ENCODE measurements at places on chromosomes 3 and 15.
A peak's percentile ranks its signal among the peaks of the same experiment; 100 is the strongest.

DNA sequence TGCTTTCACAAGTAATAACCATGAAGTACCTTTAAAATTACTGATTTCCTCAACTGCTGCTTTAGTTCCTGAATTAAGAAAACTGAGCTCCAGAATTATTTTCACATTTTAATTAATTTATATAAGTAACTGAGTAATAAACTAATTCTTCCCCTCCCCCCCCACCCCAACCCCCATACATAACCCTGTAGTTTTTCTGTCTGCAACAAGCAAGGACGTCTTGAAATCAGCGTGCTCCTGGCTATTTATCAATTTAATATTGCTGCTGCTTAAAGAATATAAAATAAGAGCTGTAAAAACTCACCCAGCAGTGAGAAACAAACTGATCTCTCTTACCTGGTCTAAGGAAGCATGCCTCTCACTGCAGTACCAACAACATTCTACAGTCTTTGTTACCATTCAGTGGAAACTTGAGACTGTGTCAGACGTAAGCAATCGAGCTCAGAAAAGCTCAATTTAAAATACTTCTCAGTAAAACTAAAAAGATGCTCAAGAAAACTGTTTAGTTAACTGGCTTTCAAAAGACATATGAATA is 121.0 kb downstream of the TFDP2 start:
- DNase-seq = no peak

DNA sequence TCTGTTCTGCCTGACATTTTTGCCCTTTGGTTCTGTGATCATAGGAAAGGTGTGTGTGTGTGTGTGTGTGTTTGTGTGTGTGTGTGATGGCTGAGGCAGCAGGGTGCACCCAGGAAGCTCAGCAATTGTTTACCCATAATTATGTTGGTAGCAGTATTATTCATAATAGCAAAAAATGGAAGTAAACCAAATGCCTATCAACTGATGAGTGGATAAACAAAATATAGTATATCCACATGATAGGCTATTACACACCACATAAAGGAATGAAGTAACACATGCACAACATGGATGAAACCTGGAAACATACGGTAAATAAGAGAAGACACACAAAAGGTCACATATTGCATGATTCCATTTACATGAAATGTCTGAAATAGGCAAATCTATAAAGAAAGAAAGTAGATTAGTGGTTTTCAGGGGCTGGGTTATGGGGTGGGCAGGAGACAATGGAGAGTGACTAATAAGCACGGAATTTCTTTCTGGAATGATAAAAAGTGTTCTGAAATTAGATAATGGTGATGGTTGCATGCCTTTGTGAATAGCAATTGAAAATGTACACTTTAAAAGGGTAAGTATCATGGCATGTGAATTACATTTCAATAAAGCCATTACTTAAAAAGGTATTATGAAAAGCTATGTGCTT is 167.2 kb downstream of the POLR2M start:
- peak; percentile 91 for DNase-seq

DNA sequence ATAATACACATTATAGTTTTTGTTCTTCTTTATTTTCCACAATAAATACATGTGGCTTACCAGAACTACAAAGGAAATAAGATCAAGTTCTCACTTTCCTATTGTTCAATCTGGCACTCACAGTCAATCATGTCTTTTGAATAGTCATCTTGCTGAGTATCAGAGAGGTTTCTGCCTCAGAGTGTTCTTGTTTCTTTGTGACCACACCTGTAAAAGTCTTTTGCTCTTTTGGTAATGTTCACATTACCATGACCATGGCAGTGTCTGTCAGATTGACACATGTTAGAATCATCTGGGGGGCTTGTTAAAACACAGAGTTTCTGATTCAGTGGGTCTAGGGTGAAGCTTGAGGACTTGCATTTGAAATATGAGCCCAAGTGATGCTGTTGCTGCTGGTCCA is 135.0 kb downstream of the SATB1 start:
- DNase-seq = no peak

DNA sequence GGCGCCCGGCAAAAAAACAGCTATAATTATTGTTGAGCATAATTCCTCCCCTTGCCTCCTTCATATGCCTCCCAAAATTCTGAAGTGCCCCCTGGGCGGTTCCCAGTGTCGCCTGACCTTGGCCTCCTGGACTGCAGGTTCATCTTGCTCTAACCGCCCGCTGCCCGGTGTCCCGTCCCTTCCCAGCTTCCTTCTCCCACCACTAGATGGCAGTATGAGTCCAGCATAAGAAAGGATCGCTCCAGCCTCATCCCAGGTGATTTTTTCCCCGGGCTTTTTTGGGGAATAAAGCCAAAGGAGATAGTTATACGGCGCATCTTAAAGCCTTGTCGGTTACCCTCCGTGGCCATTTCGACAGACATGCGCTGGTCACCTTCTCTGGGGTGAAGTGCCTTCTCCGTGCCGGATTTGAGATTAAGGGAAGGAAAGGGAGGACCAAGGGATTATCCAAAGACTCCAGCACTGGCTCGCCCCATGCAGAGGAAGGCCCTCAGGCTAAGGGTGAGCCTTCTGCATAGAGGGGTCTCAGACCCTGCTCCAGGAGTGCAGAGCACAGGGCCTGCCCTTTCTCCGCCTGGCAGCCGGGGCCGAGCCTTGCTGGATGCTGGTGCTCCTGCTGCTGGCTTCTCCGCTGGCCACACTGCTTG is 45.8 kb upstream of the TRA2B start:
- no peak for DNase-seq

DNA sequence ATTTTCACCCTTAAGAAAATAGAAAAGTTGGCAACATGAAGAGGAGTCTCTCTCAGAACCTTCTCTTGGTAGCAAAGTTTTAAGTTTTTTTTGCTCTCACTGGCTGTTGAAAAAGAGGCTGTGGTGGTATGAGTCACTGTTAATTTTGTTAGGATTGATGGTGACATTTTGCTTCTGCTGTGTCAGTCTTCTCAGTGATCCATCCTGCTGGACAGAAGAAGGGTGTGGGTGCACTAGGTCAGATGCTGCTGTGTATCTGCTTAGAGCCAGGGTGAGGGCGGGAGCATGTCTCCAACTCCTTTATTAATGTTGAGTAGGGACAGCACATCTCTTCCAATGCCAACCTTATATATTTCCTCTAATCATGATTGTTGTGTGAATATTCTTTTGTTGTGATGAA is 369.5 kb downstream of the FEZF2 start:
- DNase-seq = no peak

DNA sequence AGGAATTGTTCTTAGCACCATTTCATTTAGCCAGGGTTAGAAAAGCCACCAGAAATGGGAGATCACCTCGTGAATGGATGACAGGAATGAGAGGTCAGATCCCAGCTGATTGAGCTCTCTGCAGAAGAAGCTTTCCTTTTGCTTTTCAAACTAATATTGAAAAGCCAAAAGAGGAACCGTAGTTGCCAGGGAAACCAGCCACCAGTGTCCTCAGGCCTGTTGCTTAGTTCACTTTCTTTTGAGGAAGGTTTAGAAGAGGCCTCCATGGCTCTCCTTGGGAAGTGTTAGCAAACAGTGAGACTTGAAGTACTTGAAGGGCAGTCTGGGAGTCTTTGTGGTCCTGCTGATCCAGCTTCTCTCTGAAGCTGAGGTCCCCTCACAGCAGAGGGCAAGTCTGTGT is 7.4 kb upstream of the CCK start:
- no peak for DNase-seq

- DNase-seq = no peak
Observed at GRCh38 chr3:108225221-108225620, 3.0 kb upstream of the IFT57 start.

GRCh38 chr3:194243172-194243837 is 107.4 kb downstream of the HES1 start:
- no peak for DNase-seq

- no peak for DNase-seq
Observed at GRCh38 chr15:68196445-68197169, 8.5 kb downstream of the CALML4 start.

DNA sequence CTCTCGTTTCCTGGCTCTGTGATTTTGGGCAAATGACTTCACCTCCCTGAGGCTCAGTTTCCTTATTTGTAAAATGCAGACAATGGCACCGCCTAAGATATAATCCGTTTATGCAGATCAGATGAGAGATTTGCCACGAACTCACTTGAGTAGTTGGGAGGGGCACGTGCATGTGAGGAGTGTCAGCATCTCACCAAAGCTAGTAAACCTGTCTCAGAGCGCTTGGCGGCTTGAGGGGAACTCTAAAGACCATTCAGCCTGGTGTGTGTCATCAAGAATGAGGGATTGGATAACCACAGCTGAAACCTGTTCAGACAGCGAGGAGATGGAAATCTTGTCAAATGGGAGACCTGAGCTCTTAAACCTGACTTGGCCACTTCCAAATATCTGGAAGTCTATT is 48.7 kb downstream of the BDH1 start:
- no peak for DNase-seq

DNA sequence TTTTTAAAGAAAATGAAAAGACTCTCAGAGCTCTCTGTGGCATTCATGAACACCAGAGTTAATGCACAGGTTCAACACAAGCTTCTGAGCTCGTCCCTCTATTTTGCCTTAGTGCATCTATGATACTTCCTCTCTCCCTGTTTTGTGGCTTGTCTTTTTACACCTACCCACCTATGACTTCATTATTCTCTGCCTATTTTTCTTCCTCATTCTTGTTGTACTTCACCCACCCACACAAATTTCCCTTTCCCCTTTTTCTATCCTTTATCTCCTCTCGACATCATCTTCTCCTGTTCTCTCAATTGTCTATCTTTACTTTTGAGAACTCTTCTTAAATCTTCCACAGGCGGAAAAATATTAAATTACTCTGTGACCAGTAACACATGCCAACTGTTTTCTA is 48.6 kb downstream of the OR5H15 start:
- no peak for DNase-seq

DNA sequence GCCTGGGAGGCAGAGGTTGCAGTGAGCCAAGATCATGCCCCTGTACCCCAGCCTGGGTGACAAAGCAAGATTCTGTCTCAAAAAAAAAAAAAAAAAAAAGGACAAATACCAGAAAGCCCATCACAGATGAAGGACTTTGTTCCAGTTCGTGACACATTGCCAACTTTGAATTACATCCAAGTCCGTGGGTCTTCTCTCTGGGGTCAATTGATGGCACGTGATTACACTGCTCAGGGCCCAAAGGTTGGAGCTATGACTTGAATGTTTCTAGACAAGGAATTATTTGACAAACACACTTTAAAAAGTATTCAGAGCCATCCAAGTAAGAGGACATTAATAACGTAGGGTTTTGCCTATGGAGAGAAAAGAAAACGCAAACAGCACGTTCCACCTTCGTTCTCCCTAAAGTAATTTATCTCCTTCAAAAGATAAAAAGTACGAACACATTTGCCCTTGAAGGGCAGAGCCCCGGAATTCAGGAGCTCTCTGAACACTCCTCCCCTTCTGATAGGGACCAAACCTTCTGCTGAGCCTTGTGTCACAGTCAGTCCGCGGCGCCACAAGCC is 31.3 kb upstream of the ST3GAL6 start:
- peak; percentile 31 for DNase-seq

DNA sequence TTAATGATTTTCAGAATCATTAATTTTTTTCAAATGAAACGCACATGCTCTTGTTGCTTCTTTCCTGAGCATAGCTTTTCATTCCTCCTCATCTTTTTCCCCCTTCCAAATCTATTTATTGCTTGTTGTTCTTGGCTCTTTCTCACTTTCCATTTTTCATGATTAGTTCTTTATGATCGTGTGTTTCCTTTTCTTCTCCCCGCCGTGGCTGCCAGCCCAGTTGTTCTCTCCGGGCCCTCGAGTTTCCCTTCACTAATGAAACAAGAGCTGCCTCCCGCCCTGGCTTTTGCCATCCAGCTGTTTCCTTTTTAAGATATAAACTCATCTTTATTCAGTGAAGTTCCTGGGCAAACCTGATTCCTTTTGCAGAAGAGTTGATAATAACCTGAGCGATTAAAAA is 170.2 kb upstream of the NR2F2 start:
- DNase-seq = no peak

DNA sequence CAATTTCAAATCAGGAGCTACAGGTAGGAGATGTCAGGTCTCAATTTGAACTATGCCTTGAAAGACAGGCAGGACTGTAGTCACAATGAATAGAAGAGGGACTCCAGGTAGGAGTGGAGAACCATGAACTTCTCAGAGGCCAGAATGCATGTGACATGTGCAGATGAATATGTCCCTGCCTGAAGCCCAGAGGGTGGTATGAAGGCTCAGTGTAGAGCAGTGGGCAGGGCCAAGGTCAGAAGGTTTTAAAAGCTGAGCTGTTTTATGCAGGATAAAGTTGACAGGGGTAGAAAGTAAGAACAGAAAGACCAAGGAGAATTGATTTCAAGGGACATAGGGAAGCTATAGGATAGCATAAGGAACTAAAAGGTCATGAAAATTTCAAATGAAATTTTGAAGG is 30.8 kb downstream of the CLK3 start:
- no peak for DNase-seq

DNA sequence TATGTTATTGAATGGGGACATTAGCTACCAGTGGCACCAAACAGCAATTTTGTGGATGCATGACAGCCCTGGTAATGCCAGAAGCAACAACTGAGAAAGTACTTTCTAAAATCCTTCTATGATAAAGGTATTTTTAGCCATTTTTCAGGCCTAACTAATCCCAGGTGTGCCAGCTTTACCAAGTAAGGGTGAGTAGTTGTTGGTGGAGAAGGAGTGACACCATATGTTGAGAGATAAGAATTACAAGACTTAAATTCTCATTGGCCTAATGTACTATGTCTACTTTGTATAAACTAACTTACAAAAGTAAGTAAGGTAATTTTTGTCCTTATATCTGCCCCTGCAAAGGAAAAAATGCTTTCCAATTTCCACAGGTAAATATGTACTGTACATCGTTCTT is 4.1 kb upstream of the COX17 start:
- DNase-seq = no peak

DNA sequence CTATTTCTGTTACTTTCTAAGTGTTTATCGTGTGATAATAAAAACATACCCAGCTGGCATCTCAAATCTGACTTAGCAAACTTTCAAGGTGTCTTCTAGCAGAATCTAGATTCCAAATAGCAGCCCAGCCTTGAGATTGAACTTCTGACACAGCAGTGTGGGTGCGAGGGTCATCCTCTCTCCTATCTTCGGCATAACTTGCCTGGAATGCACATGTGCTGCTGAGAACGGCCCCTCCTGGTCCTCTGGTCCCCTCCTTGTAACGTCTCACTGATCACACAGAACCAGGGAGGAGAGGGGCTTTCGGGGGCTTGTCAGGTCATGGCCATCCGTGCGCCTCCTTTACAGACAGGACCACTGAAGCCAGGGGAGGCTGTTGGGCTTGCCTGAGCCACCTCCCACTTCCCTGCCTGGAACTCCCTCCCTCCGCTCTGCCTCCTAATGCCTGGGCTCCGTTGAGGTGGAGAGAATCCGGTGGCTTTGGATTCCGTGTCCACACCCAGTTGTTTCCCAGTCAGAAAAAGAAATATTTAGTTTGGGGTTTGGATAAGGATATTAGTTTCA is 344.4 kb upstream of the C2CD4B start:
- DNase-seq = no peak

DNA sequence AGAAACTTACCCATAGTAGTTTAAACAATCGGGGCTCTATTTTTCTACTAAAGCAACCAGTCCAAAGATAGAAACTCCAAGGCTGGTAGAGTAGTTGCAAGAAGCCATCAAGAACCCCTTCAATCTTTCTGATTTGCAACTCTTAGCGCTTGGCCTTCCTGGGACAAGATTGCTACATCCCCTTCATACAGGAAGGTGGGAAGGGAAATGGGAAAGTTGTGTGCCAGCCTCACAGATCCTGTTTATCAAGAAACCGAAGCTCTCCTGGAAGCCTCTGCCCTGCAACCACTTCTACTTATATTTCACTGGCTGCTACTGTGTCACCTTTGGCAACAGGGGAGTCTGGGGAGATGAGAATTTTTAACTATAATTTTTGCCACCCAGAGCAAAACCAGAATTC is 46.2 kb downstream of the OSBPL10 start:
- no peak for DNase-seq

GRCh38 chr3:168116279-168116678 is 20.6 kb upstream of the GOLIM4 start:
- DNase-seq = no peak
